Hematopoietic multipotent progenitor cell treated with erythropoietin and hydrocortisone succinate and interleukin-3 and kit ligand, for 6 days (in vitro differentiated cells): ENCODE measurements at places on chromosomes 16 and 17.

DNA sequence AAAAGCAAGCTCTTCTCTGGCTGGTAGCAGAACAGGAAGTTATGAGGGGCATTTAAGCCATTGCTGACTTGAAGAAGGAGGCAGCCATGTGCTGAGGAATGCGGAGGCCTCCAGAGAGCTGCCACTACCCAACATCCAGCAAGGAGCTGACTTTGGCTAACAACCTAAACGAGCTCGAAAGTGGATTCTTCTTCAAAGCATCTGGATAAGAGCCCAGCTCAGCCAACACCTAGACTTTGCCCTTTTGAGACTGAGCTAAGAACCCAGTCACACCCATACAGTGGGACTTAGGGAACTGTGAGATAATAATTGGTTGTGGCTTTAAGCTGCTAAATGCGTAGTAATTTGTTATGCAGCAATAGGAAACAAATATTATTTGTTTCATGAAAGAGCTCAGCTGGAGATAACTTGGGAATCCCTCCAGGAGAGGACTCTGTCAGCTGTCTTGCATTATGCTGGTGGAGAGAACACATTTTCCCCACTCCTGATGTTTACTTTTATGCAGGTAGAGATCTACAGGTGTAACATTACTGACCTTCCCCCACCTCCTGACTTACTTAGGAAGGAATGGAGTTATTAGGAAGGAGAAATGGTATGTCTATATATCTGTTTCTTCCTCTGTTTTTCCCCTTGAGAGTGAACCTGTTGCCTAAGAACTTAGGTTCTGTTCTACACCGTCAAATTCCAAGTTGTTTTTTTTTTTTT, 52.7 kb upstream of the ZNF629 start:
- DNase-seq = peak; percentile 44

DNA sequence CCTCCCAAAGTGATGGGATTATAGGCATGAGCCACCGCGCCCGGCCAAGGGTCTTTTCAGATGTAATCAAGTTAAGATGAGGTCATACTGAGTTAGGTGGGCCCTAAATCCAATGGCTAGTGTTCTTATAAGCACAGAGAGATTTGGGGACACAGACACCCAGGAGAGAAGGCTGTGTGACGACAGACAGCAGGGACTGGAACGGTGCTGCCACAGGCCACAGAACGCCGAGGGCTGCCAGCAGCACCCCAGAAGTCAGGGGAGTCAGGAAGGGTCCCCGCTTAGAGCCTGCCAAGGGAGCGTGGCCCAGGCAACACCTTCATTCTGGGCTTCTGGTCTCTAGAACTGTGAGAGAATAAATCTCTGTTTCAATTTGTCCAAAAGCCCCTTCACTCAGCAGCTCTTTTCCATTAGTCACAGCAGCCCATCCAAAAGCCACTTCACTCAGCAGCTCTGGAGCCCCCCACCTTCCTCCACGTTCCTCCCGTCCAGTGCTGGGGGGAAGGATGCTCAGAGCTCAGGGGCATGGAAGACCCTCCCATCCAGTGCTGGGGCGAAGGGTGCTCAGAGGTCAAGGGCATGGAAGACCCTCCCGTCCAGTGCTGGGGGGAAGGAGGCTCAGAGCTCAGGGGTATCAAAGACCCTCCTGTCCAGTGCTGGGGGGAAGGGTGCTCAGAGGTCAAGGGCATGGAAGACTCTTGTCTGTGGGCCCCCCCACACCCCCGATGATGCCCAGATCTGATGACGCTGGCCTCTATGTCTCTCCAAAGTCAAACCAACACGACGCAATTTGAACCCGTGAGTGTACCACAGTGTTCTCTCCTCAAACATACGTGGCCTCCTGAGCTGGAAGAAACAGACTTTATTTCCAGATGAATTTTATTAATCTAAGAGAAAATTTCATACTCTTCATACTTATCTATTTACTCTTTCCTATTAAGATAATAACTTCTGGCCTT, 11.9 kb downstream of the RAB40B start:
- no peak for DNase-seq

DNA sequence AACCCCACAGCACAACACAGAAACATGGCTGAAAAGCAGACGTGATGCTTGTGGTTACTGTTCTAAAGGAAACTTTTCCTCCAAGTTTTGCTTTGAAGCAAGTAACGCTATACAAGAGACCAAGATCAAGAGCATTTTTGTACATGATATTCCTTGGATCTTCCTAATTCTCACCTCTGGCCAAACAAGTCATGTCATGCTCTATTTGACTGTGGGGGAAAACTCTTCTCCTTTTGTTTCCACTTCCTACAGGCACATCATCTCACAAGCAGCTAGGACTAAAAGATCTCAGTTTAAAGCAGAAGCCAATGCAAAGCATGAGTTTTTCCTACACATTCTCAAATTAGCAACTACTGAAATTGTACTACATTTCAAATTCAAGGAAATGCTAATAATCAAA, 50.7 kb downstream of the CFDP1 start:
- no peak for DNase-seq

DNA sequence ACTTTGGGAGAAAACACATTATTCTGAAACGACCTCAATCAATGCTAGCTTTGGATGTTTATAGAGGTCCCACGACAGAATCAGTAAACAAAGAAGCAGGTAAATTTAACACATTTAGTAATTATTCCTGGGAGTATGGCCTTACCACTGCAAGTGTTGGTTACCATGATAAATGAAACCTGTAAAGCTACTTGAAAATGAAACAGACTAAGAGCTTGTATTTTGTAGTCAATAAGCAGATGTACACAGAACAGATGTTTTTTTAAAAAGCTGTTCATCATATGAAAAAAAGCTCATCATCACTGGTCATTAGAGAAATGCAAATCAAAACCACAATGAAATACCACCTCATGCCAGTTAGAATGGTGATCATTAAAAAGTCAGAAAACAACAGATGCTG, 295.3 kb upstream of the XYLT1 start:
- no peak for DNase-seq

GRCh38 chr17:79593205-79593604, 17.6 kb downstream of the RBFOX3 start:
- DNase-seq = no peak

DNA sequence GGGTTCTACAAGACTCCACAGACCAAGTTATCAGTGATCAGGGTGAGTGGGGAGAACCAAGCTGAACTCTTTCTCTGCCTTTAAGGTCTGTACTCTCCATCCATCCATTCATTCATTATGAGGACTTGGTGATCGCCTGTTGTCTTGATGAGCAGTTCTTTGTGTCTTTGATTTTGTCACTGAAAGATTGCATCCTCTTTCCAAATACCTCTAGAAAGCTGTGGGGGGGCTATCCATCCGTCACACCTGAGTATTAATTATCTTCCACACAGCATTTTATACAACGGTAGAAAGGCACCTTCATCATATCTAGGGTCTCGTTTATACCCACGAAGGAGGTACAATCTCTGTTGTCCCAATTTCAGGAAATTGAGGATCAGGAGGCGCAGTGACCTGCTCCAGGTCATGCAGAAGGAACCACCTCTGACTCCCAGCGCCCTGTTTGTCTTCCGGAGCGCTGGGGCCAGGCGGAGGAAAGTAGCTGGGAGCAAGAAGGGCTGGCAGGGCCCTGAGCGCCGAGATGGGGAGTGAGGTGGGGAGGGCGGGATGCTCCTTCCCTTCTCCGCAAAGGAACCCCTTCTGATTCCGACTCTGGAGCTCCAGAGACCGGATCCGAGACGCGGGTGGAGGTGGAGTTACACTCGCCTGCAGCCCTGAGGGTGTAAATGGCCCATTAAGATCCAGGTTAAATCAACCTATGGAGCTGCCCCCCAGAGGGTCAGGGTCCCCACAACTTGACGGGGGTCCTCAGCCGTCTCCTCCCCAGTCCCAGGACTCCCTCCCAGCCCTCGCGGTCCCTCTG, 605 bp upstream of the ABAT start:
- no peak for DNase-seq

DNA sequence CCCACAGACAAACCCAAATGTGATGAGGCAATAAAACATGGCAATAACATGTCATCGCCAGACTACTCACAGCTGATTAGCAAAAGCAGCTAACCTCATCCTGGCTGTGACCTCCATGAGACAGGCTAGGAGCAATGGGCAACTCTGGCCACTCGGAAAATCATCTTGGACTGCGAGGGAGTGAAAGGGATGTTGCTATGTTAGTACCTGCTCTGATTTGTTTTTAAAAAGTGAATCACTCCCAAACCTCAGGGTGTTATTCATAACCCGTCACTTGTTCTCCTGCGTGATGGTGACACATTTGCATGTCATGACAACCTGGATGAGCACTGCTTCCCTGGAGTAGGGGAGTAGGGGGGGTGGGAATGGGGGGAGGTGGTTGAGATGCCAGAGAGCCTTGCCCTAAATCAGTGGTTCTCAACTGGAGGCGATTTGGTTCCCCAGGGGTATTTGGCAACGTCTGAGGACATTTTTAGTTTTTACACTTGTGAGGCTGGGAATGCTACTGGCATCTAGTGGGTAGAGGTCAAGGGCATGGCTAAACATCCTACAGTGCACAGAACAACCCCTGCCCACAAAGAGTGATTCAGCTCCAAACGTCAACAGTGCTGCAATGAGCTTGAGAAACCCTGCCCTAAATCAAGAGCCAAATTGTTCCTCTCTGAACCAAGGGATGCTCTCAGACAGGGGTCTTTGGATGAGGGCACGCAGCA, 241.7 kb downstream of the SOX9 start:
- DNase-seq = no peak
